Stimulated activated CD8-positive, alpha-beta memory T cell treated with anti-CD3 and anti-CD28 coated beads, Interleukin-2, amount 100 ng/mL, for 1 hour (primary cell): ENCODE measurements at places on chromosomes 12 and 14.

- no peak for DNase-seq
Measured at GRCh38 chr12:48818831-48819590, 715 bp downstream of the CACNB3 start.

GRCh38 chr14:103624860-103625259, 4.2 kb upstream of the KLC1 start:
- DNase-seq = no peak

DNA sequence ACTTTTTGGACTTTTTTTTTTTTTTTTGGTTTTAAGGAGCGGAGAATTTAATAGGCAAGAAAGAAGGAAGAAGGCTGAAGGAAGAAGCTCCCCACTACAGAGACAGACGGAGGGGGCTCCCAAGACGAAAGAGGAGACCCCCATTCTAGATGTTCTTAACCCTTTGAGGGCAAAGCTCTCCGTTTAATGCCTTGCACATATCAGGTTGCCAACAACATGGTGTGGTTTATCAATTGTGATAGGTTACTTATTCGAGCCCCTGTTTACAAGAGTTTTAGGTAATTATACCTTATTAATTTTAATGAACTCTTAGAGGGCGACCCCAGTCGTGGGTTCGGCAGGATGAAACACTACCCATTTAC, 1.2 kb upstream of the FBXO33 start:
- DNase-seq = no peak

- no peak for DNase-seq
Measured at GRCh38 chr12:120215357-120215735, 14.4 kb upstream of the RPLP0 start.

DNA sequence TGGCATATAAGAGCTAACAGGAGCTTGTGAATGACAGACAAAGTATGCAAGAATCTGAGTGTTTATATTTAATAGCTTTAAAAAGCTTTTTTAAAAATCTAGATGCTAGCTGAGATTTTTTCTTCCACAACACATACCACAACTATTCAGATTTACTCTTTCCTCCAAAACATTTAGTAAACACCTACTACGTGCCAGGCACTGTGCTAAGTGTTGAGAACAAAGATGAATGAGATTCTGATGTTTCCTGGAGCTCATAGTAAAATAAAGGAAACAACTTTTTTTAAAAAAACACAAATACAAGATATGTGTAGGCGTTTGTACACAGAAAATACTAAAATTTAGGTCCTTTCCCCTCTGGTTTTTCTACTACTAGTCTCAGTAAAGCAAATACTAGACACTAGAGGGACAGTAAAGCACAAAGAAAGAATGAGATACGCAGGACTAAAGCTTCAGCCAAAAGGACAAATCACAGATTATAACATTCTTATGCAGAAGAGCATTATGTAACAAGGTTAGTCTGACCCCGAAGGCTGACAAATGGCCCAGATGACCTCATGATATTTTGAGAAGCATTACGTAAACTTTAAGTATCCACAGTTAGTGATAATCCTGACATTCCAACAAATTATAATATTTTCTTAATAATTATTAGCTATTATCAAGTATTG, 78.6 kb upstream of the PAWR start:
- DNase-seq = no peak

DNA sequence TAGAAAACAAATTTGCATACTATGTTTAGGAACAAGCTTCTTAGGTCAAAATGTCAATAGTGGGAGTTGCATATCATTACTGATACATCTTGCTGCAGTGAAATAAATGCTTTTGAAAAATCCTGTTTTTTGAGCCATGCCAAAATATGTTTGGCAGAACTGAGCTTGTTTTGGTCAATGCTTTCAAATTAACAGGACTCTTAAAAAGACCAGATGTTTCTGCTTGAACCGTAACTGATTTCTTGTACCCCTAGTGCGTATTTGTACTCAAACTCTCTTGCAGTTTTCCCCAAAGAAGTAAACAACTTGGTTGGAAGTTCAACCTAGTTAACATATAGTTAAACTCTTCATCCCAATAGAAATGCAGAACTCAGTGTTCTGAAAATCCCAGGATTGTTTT, 3.4 kb downstream of the TRHDE start:
- no peak for DNase-seq
